ENCODE measurements at places on chromosomes 3 and 15.

- no peak for DNase-seq
These were observed 7.9 kb downstream of the LRRC31 start for GRCh38 chr3:169861871-169862270.

GRCh38 chr3:115401298-115401697 is 222.0 kb upstream of the GAP43 start:
- DNase-seq, result no peak

DNA sequence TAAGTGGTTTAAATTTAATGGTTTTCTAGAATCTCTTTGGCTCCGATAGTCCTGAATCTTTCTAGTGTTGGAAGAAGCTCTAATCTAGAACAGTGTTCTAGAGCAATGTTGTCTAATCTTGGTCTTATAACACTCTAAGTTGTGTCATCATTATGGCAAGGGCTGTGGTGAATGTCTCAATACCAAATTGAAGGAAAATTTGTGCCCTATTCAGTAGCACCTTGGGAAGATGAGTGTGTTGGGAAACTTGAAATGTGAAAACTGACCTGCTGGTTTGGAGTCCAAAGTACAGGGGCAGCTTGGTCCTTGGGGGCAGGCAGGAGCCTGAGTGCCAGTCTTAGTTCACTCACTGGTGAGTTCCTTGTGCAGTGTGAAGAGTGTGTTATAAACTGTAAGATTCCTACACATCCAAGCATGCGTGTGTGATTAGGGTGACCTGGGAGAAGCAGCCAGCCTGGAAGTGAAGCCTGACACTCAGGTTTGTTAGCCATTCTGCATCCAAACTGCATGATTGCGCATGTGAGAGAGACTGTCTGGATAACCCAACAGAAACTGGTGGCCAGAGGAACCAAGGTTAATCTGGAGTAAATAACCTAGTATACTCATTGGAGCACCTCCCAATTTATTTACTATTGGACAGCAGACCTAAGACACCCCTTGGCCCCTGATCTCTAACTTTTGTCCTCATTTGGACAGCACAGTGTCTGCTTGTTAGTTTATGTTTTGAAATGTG is 14.6 kb downstream of the ZNF592 start:
- DNase-seq, result no peak

GRCh38 chr15:38129531-38130204 is 123.0 kb upstream of the SPRED1 start:
- peak; percentile 91 for DNase-seq

DNA sequence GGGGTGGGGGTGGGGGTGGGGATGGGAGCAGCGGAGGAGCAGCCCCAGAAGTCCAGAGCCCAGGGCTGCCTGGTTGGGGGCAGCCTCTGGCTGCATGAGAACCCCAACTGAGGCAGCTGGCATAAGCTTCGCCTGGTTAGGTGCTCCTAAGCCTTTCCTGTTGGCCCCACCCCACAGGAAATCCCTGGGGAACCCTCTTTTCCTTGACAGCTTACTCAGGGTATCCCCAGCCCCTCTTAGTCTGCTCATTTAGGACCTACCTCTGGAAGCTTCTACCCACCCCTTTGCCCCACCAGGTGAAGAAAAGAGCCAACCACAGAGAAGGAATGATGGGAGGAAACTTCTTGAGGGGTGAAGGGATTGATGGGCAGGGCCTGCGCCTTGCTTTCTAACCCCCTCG is 53.4 kb downstream of the IL20RB start:
- no peak for DNase-seq

Measured in hindlimb muscle (tissue), 1 donor.